GM13976 (cell line): ENCODE measurements at places on chromosomes 1 and 21.

GRCh38 chr1:92854101-92854785, 22.4 kb downstream of the RPL5 start:
- DNase-seq, result no peak

GRCh38 chr1:201570181-201570885, 31.4 kb downstream of the NAV1 start:
- DNase-seq, result no peak

DNA sequence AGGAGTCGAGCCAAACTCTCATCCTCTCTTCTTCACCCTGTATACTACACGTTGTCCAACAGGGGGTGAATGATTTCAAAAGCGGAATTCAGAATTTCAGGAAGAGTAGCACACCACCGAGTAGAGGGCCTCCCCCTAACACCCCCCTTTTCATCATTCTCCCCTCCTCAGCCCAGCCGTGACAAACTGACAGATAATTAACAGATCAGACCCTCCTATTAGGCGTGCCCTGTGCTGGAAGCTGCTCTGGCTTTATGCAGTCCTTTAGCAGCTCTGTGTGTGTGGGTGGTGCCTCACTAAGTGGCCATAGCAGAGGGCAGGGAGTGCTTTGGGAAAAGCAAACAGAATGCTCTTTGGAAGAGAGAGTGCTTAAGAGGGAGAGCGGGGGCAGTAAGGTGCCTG, 44.3 kb downstream of the PEX14 start:
- DNase-seq, result no peak

DNA sequence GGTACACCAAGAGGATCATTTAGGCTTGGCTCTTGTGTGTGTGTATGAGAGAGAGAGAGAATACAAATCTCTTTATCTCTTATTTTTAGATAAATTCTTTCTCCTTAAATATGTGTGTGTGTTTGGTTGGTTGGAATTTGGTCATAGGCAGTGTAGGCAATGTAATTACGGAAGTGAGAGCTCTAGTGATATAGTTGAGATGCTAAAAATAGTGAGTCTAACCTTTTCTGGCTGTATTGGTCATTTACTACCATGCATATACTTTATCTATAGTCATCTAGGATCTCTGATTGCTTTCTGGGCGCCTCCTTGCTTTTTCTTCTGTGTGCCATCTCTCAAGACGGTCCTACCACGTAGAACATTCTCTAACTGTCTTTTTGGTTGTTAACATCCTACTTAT, 250.2 kb downstream of the NUF2 start:
- no peak for DNase-seq

GRCh38 chr1:15104768-15105167, 48.8 kb upstream of the TMEM51 start:
- no peak for DNase-seq

GRCh38 chr1:19205845-19206244, 4.2 kb downstream of the UBR4 start:
- no peak for DNase-seq

DNA sequence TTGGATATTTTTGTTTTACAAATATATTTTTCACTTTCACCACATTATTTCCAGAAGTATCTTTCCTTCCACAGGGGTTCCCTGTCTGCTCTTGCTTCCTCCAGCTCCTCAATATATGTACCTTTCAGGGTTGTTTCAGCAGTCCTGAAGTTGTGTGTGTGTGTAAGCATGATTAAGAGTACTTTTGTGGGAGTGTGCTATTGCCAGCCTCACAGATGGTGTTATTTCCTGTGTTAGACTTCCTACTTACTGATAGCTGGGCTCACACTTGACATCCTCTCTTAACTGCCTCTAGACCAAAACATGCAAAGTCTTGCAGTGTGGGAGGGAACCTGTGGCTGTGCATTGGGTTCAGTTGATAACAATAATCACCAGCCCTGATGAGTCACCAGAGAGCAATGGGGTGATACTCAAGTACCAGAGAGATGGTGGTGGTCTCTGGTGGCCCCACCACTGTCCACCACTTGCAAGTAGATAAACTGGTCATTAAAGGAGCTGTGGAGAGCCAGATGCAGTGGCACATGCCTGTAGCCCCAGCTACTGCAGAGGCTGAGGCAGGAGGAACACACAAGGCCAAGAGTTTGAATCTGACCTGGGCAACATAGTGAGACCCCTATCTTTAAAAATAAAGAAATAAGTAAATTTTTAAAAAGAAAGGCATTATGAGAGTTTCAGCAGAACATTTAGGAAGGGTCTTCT, 126.7 kb downstream of the NR5A2 start:
- DNase-seq, result peak; percentile 68

- no peak for DNase-seq
These were observed 23.7 kb upstream of the TMCO2 start for GRCh38 chr1:40224040-40224439.

DNA sequence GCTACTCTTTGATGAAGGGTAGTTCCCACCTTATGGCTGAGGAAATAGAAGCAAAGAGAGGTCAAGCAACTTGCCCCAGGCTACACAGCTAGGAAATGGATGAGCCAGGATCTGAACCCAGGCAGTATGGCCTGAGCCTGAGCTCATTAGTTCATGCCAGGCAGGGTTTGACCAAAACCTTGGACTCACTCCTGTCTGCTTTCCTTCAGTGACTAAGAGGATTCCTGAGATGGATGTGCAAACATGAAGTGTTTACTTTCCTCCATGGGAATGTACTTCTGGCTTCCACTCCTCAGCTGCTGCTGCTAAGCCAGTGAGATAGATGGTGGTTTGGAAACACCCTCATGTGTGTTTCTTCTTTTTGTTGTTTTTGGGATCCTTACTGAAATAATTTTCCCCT, 35.1 kb upstream of the ERRFI1 start:
- no peak for DNase-seq

DNA sequence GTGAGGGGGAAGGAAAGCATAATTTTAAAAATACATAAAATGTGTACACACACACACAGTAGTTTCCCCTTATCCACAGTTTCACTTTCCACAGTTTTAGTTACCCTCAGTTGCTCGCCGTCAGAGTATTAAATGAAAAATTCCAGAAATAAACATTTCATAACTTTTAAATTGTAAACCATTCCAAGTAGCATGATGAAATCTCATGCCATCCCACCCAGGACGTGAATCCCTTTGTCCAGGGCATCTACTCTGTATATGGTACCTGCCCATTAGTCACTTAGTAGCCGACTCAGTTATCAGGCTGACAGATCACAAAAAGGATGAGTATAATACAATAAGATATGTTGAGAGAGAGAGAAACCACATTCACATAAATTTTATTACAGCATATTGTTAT, 36.2 kb downstream of the EPS15 start:
- DNase-seq, result no peak

- no peak for DNase-seq
These were observed 1.1 kb downstream of the DENND2D start for GRCh38 chr1:111199329-111199728.

- peak; percentile 24 for DNase-seq
These were observed 2.4 kb upstream of the SIM2 start for GRCh38 chr21:36696390-36697059.

DNA sequence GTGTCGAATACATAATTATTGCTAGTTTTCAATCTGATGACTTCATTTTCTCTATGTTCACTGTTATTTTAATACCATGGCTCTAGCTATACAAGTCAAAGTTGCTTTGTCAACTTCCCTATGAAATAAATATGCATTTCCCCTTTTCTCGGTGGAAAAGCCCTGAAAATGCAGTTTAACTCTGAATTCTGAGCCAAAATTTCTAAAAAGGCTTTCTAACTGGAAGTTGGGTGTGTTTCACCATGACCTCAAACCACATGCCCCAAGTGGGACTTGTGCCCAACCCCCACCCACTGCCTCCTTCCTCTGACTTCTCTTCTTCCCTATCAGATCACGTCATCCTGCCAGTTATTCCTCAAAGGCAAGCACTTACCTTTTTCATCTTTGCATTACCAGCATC, 8.9 kb downstream of the MKNK1 start:
- no peak for DNase-seq

DNA sequence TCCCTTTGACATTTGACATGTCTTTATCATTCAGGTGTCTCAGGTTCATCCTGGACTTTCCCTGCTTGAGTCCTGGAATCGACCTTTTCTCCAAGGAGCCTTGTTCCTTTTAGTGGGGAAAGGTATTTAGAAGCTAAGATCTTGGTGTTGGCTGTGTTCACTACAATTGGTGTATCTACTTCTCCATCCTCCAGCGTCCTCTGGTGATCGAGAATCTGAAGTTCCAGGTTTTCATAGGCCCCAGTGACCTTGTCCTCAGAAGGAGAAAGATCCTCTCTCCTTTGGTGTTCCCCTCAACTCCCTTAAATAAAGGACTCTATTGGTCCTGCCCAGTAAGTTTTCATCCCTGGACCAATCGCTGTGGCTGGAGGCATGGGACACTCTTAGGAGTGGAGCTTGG, 22.1 kb downstream of the MROH7 start:
- no peak for DNase-seq

GRCh38 chr1:69952676-69953075, 252.7 kb downstream of the LRRC40 start:
- no peak for DNase-seq

DNA sequence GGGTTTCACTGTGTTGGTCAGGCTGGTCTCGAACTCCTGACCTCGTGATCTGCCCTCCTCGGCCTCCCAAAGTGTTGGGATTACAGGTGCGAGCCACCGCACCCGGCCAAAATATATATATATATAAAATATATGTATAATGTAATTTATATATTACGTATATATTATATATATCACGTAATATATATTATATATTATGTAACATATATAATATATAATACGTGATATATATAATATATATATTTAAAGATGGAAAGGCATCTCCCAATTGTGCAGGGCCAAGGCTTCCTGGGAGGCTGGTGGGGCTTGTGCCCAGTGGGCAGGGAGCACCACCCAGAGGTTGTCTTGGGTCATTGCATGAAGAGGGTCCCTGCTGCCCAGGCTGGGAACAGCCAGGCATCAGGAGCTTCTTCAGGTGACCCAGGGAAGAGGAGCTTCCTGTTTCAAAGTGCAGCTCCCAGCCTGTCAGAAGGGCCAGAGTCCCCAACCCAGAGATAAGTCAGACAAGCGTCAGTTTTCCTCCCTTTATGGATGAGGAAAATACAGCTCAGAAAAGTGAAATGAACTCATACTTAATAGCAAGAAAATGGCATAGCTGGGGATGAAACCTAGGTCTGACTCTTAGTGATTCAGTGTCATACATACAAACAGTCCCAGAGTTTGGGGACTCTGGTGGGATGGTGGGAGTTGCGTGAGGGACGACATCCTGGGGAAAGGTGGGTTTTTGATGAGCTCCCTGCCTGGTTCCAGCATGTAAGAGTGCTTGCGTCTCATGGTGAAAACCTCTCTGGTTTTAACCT, 12.0 kb downstream of the UBE2Q1 start:
- peak; percentile 84 for DNase-seq

GRCh38 chr1:150407330-150407729, 43.4 kb downstream of the RPRD2 start:
- no peak for DNase-seq

DNA sequence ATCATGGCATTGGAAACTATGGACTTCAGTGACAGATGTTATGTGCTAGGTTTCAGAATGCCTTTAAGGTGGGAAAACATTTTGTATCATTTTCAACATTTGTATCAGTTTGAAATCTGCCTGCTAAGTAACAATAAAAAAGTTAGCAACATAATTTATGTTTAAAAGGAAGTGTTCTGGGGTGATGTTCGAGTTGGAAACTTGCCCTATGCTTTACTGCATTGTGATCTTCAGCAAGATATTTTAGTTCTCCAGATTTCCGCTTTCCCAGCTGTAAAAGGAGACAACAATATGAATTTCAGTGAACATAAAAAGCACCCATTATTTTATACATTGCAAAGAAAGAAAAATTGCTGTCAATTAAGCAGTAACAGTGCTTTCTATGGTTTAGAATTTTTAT, 187.4 kb downstream of the DISC1 start:
- no peak for DNase-seq

- DNase-seq, result no peak
These were observed 280.7 kb upstream of the NR5A2 start for GRCh38 chr1:199746666-199747384.

DNA sequence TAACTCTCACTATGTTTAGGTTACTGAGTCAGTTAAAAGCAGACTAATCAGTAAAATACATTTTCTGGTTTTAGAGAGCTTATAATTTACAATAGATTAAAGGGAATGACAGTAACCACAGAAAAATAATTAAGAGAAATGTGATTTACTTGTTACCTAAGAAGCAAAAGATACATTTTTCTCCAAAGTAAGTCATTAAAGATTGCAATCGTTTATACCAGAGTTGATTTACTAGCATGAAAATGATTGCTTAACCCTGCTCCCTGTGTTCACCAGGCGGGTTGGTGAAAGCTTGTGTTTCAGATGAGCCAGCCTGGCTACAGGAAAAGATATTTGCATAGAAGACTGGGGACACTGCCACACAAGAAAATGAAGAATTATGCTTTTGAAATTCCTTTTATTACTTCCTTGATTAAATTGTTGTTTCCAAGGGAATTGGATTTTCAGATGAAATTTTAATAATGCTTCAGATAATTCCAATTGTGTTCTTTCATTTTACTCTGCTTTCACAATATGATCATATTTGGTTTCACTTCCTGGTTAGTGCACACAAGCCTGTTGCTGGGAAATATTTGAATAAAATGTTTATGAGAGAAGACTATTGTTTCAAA, 27.9 kb downstream of the LRRC8B start:
- DNase-seq, result no peak

GRCh38 chr1:11229203-11229602, 33.1 kb downstream of the MTOR start:
- DNase-seq, result no peak

GRCh38 chr1:18852501-18852900, 7.0 kb downstream of the TAS1R2 start:
- DNase-seq, result no peak

GRCh38 chr1:202037706-202038296, 27.4 kb downstream of the ELF3 start:
- DNase-seq, result no peak

GRCh38 chr1:95116580-95117206, 462 bp upstream of the TLCD4 start:
- DNase-seq, result peak; percentile 67

DNA sequence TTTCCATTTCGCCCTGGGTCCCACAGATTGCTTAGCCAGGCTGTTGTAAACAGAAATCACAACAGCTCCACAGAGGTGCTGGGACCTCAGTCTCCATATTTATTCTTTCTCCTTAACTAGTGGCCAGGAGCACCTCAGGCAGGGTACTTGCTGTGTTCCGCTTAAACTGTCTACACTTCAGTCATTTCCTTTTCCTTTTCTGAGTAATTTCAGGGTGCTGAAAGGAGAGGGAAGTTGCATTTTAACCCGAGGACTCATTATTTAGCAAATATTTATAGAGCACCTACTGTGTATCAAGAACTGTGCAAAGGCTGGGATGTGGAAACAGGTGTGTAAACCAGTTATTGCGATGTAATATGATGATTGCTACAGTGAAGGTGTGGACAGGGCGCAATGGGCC, 41.9 kb downstream of the ACP6 start:
- no peak for DNase-seq

GRCh38 chr21:40355076-40355475, 487.8 kb downstream of the PCP4 start:
- DNase-seq, result no peak

GRCh38 chr1:156414461-156415064, 45.6 kb downstream of the RHBG start:
- no peak for DNase-seq
